ENCODE measurements at places on chromosomes 2 and 18.

DNA sequence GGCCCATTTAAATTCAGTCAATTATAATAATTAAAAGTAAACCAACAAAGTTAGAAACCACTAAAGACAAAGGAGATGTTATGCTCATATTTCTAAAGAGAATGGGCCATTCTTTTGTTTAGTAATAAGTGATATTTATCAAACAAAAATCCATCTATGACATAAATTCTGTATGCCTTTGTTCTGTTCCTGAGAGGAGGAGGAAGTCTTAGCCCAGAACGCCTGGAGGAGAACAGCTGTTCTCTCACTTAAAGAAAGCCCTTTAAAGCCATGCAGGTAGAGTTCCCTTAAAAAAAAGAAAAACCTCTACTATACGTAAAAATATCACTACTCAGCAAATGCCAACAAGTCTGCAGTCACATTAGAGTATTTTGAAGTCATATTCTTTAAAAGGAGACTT lies 15.5 kb downstream of the LAMA1 start:
- DNase-seq: no peak

GRCh38 chr18:21911551-21911950 lies 171.0 kb downstream of the MIB1 start:
- no peak for DNase-seq

- no peak for DNase-seq
Observed at GRCh38 chr2:29628108-29628745, 293.2 kb downstream of the ALK start.

DNA sequence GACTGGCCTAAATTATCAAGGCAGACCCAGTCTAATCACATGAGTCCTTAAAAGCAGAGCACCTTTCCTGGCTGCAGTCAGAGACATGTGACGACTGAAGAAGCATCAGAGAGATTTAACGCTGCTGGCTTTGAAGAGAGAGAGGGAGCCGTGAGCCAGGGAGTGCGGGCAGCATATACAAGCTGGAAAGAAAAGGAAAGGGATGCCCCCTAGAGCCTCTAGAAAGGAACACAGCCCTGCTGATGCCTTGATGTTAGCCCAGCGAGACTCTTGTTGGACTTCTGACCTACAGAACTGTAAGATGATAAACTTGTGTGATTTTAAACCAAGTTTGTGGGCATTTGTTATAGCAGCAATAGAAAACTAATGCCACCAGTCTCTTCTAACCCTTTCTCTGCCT lies 58.1 kb downstream of the HEATR5B start:
- DNase-seq: no peak

DNA sequence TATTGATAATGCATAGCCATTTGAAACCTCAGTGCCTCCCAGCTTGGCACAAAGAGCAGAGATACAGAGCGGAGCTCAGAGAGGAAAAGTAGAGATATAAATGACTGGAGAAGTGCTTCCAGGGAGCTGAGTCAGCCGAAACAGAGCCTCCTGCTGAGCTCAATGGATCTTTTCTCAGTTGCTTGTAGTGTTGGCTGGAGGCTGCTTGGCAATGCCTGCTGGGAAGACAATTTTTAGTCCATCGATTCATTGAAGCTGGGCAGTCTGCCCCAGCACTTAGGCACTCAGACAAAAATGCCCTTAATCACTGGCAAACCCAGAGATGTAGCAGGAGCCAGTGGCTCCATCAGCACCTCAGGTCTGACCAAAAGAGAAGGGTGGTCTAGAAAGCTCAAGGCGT lies 81.3 kb upstream of the SETBP1 start:
- no peak for DNase-seq

DNA sequence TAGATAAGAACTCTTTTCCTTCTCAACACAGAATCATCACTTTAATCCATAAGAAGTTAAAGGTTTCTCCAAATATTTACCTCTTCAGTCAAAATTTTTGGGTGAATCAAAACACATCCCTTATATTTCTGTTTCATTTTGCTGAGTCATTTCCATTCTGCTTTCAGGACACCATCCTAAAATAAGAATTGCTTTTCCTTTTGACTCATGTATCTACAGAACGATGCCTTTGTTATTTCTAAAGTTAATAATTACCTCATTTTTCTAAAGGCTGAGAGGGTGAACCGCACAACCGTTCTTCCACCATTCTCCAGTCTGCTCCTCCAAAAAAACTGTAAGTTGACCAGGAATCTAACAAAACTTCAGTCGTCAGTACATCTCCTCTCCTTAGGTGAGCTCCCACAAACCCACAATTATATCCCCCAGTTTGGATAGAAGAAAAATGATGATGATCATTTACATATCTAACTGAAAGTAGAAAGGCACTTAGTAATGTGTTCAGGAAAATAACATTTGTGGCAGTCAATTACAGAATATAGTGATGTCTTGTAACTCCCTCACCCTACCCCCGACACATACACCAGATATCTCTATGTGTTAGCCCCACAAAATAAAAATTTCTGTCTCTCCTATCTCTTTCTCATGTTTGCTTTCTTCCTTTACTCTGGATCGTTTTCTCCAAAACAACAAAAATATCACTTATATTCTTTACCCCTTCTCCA lies 162.5 kb downstream of the RAD51AP2 start:
- DNase-seq: no peak

DNA sequence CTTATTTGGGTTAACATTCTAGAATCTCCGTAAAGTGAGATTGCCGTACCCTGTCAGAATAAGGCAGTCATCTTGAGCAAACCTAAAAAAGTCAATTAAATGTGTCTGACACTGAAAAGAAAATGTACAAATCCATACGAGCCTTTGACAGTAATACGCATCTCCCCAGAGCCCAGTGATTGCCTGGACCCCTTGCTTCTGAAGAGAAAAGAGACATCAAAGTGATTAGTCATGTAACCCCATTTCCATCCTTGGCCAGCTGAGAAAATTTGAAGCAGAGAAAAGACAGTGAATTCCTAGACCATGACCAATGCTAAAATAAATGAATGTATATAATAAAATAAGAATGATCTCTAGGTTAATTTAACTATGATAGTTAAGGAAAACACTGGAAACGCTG lies 1499.4 kb downstream of the SUCLG1 start:
- DNase-seq: no peak

DNA sequence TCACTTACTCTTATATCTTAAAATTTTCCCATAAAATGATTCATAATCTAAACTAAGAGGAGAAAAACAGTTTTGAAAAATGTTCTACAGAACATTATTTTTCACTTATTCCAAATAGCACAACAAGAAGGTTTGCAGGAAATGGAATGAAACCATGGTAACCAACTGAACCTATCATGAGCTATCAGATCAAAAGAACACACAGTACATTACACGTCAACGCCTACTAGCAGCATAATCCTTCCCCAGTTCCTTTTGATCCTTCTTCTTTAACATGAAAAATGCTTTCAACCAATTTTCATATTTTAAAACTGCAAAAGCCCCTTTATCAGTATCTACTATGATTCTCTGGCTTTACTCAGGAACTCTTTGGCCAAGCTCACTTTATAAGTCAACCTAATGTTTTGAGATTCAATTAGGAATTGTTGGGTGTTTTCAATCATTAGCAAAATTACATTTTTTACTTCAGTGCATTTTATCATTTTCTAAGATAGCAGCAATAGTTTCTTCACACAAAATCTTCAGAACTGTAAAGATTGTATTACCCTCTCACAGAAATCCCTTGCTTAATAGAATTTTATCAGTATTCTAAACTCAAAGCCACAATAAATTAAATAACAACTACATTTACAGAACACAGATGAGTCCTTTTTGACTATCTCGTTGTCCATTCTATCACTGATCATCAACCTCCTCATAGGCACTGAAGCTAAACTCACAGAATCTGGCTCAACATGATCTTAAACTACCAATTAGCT lies 102.5 kb downstream of the CHN1 start:
- no peak for DNase-seq

- no peak for DNase-seq
Observed at GRCh38 chr18:45688833-45689232, 35.1 kb upstream of the SLC14A1 start.

- no peak for DNase-seq
Observed at GRCh38 chr2:220393711-220394110, 766.3 kb downstream of the SLC4A3 start.

GRCh38 chr2:149994057-149994728 lies 406.6 kb upstream of the MMADHC start:
- peak; percentile 9 for DNase-seq

DNA sequence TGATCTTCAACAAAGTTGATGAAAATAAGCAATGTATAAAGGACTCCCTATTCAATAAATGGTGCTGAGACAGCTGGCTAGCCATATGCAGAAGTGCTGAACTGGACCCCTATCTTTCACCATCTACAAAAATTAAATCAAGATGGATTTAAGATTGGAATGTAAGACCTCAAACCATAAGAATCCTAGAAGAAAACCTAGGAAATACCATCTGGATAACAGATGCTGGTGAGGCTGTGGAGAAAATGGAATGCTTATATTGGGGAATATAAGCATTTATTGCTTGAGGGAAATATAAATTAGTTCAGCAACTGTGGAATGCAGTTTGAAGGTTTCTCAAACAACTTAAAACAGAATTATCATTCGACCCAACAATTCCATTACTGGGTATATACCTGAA lies 89.6 kb downstream of the GCA start:
- no peak for DNase-seq

DNA sequence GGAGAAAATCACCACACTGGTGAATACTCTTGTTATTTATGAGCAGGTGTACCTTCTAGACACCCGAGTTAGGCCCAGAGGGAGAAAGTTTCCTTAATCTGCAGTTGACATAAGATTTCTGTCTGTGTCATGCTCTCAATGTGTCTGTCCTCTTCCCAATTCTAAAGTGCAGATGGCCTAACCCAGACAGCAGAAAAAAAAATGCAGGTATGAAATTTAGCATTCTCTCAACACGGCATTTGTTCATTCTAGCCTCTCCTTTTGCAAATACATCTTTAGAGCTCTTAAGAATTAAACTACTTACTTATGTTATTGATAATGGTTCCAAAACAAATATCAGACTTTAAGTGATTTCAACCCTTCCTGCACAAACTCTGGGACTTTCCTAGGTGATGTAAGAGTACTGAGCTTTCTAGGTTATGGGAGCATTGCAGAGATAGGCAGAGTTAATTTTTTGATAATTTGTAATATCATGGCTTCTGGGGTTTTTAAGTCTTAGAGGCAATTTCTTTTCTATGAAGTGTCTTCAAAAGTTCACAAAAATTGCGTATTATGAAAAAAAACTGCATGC lies 32.9 kb upstream of the ITGB6 start:
- DNase-seq: no peak

DNA sequence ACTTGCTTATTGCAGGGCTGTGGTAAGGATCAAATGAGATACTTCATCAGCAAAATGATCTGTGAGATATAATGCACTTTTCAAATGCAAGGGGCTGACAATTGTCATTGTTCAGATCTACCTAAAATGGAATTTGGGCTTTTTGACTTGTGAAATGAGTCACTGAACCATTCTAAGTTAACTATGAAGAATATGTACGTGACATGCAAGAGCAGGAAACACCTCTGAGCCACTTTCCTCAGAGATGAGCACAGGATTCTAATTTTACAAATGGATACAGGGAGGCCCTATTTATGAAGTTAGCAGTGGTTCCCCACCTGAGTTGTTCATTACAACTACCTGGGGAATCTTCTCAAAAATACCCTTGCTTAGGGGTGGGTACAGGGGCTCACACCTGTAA lies 26.7 kb downstream of the CTLA4 start:
- DNase-seq: no peak
